ENCODE measurements at places on chromosomes 13 and 19. TPM values are rescaled to one million over a fixed set of nuclear protein-coding genes. Genes with fewer than 3 reads are reported as not detected.
A peak's percentile ranks its signal among the peaks of the same experiment; 100 is the strongest.

GRCh38 chr19:33333642-33334041 lies 31.3 kb upstream of the CEBPA start:
- DNase-seq: no peak

DNA sequence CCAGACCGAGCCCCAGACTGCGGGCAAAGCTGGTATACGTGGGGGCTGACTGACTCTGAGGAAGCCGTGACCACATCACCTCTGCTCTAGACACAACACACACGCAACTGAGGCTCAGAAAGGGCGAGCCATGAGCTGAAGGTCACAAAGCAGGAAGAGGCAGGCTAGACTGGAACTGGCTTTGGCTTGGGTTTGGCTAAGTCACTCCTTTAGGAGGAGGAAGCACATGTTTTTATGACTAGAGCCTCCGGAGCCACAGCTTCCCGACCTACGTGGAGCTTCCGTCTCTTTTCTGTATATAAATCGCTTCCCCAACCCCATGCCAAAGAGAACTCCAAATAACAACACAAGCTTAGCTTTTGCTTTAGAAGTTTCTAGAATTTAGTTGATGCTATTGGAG lies 48.0 kb downstream of the RFX2 start:
- DNase-seq: peak; percentile 100

- DNase-seq: no peak
These were observed 398.3 kb downstream of the RFC3 start for GRCh38 chr13:34216256-34216655.

DNA sequence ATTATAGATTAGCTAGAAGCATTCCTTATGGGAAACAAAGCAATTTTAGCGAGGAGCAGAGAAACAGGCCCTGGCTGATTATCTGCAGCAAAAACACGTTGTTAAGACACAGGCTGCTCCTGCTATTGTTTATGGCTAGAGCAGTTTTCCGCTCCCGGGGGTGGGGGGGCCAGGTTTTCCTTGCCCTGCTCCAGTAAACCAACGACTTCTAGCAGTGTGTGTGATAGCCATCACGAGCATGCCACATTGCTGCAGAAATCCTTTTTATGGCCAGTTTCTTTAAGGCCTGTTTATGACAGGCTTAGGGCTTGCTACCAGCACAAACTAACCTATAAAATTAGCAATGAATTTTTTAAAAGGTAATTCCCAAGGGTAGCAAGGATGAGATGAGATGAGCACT lies 18.4 kb upstream of the IL17D start:
- DNase-seq: no peak

DNA sequence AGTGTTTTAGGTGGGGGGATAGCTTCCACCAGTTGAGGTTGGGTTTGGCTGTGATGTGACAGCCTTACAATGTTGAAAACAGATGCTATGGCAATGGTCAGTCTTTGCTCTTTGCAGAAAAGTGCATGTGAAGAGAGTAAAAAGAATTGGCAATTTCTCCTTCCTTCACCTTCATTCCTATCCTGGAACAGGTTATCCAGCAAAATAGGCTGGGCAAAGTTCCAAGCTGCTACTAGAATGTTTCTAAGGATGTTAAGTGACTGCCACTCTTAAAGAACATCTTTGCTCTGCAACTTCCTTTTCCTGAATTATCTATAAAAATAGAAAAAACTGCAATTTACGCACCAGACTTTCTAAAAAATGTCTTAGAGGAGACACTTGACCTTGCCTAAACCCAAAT lies 50.1 kb upstream of the MYCBP2 start:
- no peak for DNase-seq

DNA sequence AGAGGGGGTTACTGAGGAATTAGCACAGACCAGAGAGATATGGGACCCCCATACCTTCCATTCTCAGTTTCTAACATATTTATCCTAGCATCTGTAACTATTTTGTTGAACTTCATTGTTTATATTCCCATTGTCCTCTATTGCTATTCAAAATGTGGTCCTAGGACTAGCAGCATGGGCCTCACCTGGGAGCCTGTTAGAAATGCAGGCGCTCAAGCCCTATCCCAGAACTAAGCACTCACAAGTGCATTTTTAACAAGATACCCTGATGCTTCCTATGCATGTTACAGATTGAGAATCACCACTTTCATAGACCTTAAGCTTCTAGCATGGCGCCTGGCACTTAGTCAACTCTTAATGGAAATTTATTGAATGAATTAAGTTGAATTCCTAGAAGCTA lies 58.3 kb upstream of the TDRD3 start:
- DNase-seq: no peak

GRCh38 chr13:27120811-27121210 lies 50.8 kb downstream of the USP12 start:
- peak; percentile 31 for DNase-seq

GRCh38 chr19:41586064-41586463 lies 10.1 kb downstream of the CEACAM21 start:
- no peak for DNase-seq

DNA sequence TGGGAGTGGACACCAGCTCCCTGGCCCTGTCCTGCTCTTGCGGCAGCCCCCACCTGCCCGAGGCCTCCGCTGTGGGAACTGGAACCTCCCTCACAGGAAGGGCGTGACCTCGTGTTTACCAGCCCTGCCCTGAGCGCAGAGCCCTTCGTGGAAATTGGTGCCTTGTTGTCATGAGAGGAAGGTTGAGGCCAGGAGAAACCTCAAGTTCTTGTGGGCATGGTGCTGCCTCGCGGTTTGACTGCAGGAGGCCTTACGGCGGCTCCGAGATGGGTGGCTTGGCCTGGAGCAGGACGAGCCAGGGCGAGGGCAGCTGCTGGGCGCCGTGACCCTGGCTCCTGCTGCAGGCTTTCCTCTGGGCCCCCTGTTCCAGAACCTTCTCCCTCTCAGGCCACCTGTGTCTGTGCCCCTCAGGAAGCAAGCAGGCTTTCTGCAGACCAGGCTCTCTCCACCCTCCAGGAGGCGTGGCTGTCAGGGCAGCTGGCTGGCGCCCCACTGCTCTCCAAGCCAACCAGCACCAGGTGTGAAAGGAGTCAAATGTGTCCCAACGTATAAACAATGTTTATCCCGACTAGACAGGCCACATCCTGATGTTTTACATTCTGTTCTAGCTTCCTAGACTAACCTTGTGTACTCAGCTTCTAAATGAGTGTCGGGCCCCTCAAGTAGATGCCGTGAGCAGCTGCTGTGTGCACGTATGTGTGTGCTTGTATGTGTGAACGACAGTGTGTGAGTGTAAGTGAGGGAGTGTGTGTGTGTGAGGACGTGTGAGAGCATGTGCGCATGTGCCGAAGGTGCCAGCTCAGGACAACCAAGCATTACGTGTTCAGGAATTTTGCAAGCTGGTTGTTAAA lies 10.4 kb upstream of the RASA3 start:
- DNase-seq: no peak

DNA sequence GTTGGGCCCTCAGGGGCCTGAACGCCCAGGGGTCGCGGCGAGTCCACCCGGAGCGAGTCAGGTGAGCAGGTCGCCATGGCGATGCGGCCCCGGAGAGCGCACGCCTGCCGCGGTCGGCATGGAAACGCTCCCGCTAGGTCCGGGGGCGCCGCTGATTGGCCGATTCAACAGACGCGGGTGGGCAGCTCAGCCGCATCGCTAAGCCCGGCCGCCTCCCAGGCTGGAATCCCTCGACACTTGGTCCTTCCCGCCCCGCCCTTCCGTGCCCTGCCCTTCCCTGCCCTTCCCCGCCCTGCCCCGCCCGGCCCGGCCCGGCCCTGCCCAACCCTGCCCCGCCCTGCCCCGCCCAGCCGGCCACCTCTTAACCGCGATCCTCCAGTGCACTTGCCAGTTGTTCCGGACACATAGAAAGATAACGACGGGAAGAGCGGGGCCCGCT lies at the start of gene CCNA1:
Gene CCNA1 (plus strand): TSS at position 390 of the 439 bp plus-strand sequence. CDS start 562 bp downstream, outside the sequence.
- DNase-seq: no peak

DNA sequence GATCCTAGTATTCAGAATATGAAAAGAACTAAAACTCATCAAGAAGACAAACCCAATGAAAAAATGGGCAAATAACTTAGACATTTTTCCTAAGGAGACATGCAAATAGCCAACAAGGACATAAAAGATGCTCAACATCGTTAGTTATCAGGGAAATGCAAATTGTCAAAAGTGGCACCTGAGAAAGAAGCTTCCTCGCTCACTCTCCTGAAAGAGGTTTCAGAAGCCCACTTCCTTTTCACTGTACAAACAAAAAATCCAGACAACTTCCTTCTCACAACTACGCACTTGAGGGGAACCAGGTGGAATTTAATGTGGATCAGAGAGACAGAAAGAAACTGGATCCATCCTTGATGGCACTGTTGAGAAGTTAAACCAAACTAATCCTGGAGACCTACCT lies 41.5 kb downstream of the KLF12 start:
- no peak for DNase-seq

DNA sequence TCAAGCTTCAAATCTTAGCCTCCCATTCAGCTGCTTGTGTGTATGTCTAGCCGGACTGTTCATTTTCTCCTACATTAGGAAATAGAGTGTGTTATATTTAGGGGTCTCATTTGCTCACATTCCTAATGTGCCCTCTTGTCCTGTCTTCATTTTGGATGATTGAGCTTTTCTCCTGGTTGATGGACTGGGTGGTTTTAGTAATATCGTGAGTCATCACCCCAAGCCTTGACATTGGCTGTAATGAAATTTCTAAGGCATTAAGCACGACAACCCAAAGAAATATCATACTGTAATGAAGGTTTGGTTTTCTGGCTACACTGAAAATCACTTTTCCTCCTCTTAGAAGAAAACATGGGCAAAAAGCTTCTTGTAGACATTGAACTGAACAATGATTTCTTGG lies 110.7 kb upstream of the WASF3 start:
- DNase-seq: no peak

GRCh38 chr13:101452519-101453485 lies at the start of gene ITGBL1:
Gene ITGBL1 (plus strand): TSS chr13:101452675. CDS start chr13:101452834, 159 bp downstream.
- peak; percentile 9 for DNase-seq

GRCh38 chr19:48627865-48628314 lies 8.6 kb downstream of the SPHK2 start:
- no peak for DNase-seq

GRCh38 chr19:45047188-45047797 lies 8.4 kb downstream of the CLASRP start:
- DNase-seq: no peak

GRCh38 chr19:55047951-55048350 lies 9.9 kb upstream of the GP6 start:
- no peak for DNase-seq

GRCh38 chr19:34508540-34508939 lies 27.0 kb downstream of the WTIP start:
- no peak for DNase-seq

DNA sequence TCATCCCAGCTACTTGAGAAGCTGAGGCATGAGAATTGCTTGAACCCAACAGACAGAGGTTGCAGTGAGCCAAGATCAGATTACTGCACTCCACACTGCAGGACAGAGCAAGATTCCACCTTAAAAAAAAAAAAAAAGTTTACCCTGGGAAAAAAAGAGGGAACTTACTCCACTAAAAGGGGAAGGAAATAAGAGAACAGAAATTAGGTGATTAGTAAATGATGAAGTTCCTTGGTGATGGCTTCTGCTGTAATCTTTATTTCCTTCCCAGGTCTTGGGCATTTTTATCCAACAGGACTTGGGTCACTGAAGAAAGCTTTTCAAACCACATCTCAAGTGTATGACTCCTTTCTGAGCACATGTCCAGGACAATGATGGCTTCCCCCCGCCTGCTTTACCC lies 9.3 kb downstream of the ZNF780A start:
- DNase-seq: no peak

DNA sequence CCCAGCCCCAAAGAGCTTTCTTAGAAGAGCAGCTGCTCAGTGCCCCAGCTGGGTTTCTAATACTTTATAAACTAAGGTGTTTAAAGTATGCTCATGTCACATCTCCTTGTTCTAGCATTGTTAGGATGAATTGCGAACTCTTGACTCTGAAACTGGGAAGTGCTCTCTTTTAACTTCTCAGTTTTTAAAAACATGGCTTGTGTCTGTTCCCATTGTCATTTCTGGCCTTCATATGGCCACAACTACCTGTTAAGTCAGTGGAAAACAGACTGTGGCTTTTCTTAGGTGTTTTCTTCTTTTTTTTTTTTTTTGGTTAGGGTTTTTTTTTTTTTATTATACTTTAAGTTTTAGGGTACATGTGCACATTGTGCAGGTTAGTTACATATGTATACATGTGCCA lies 164.7 kb downstream of the KCNRG start:
- DNase-seq: no peak

- no peak for DNase-seq
These were observed 181.7 kb downstream of the UQCRFS1 start for GRCh38 chr19:29031216-29031615.

- no peak for DNase-seq
These were observed 19.9 kb downstream of the KCTD4 start for GRCh38 chr13:45180713-45181601.

GRCh38 chr13:30743319-30744055 lies 8.1 kb downstream of the ALOX5AP start:
- peak; percentile 90 for DNase-seq

- DNase-seq: no peak
These were observed 686.3 kb downstream of the LIG4 start for GRCh38 chr13:107529035-107529434.

- DNase-seq: no peak
These were observed 2.0 kb downstream of the ZNF431 start for GRCh38 chr19:21143854-21144253.

DNA sequence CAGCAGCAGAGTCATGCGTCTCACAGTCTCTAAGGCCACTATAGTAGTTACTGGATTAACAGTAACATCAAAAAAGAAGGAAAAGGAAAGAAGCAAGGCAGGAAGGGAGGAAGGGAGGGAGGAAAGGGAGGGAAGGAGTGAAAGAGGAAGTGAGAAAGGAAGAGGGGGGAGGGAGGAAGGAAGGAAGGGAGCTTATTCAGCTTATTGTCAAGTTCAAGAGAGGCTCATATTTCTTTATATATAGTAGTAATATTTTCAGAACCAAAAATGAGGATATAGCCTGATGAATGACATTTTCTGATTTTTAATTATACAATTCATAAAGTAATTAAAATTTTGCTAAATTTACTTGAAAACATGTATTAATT lies 17.7 kb upstream of the RUBCNL start:
- DNase-seq: no peak

GRCh38 chr13:59607780-59608233 lies 555.9 kb downstream of the DIAPH3 start:
- DNase-seq: no peak

CCL25 gene
- total RNA-seq: not detected

ZNF418 gene
- total RNA-seq: 2.3 TPM

KLF5 gene
- 1.0 TPM for total RNA-seq

SYMPK gene
- 35.3 TPM for total RNA-seq

ATP1A3 gene
- under 0.01 TPM for total RNA-seq

DUXA gene
- total RNA-seq: not detected

ZNF681 gene
- 1.5 TPM for total RNA-seq

OR10H1 gene
- total RNA-seq: not detected

HIPK4 gene
- under 0.01 TPM for total RNA-seq

HPN gene
- not detected for total RNA-seq

NACC1 gene
- total RNA-seq: 46.7 TPM

CDX2 gene
- total RNA-seq: not detected

All from dermis microvascular lymphatic vessel endothelial cell (primary cell).